ENCODE measurements at places on chromosomes 16 and 17. TPM values are rescaled to one million over a fixed set of nuclear protein-coding genes. Genes with fewer than 3 reads are reported as not detected.

- DNase-seq = no peak
Measured at GRCh38 chr17:78844301-78845005, 3.8 kb upstream of the USP36 start.

DNA sequence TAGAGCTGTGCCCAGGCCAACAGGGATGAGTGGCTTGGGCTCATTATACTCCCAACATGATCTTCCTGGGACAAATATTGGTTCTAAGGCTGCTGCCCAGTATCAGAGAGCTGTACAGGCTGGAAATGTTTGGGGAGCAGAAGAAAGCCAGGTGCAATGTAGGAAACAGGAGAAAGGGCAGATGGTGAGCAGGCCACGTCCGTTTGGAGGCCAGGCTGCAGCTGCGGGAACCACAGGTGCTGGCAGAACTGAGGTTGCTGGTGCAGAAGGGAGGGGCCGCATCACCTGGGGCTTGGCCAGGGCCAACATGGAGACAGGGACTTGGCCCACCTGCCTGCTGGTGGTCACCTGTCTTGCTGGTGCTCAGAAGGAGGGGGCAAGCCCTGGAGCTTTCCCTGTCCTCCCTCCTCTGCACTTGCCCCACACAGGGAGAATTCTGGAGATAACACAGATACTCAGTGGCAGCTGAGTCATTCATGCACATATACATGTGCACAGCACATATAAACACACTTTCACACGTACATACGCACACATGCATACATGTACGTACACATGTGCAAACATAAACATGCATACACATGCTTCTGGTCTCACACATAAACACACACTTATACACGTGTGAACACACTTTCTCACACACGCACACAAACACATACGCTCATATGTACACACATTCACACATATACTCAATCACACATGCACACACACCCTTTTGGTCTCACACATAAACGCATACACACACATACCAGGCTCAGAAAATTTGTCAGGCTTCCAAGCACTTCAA is 67.7 kb downstream of the WSCD1 start:
- no peak for DNase-seq

DNA sequence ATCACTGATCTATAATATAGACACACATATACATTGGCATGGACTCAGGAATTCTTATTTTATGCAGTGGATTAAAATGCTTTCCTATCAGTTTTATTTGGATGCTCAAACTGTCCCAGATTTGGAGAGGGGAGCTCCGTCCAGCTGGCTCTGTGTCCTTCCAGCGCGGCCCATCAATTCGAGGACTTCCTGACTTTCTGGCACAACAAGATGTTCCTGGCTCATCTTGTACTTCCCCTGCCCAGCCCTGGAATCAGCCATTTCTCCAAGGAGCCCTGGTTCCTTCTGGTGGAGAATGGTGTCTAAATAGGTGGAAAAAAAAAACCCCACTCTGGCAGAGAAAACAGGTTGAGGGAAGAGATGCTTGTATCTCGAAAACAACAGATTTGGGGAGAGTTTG is 94.5 kb downstream of the CRISPLD2 start:
- DNase-seq = no peak

PABPN1L gene
- not detected for polyA plus RNA-seq
